ENCODE measurements at places on chromosomes 4 and X.
A peak's percentile ranks its signal among the peaks of the same experiment; 100 is the strongest.

DNA sequence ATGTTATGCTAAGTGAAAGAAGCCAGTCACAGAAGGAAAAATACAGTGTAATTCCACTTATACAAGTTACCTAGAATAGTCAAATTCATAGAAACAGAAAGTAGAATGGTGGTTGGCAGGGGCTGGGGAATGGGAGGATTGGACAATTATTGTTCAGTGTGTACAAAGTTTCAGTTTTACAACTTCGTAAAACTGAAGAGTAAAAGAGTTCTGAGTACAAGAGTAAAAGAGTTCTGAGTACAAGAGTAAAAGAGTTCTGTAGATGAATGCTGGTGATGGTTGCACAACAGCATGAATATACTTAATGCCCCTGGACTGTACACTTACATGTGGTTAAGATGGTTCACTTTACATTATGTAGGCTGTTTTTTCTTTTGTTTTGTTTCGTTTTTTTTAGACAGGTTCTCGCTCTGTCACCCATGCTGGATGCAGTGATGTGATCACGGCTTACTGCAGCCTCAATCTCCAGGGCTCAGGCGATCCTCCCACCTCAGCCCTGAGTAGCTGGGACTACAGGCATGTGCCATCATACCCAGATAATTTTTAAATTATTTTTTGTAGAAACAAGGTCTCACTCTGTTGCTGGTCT is 230.9 kb downstream of the SOWAHB start:
- DNase-seq = no peak

DNA sequence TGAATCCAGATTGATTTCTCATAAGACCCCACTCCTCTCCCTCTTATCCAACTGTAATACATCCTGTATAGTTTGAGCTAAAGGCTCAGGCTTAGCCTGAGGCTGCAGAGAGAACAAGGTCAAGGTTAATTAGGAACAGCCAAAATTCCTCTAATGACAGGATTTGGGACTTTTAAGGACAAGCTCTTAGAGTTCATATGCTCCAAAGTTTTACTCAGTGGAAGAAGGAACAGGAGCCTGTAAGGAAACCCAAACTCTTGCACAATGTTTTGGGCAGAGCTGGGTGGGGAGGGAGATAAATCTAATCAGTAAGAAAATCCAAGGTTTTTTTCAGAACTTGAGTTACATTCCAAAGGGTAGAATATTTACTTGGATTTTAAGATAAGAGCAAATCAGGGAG is 238.8 kb downstream of the QDPR start:
- DNase-seq = no peak

DNA sequence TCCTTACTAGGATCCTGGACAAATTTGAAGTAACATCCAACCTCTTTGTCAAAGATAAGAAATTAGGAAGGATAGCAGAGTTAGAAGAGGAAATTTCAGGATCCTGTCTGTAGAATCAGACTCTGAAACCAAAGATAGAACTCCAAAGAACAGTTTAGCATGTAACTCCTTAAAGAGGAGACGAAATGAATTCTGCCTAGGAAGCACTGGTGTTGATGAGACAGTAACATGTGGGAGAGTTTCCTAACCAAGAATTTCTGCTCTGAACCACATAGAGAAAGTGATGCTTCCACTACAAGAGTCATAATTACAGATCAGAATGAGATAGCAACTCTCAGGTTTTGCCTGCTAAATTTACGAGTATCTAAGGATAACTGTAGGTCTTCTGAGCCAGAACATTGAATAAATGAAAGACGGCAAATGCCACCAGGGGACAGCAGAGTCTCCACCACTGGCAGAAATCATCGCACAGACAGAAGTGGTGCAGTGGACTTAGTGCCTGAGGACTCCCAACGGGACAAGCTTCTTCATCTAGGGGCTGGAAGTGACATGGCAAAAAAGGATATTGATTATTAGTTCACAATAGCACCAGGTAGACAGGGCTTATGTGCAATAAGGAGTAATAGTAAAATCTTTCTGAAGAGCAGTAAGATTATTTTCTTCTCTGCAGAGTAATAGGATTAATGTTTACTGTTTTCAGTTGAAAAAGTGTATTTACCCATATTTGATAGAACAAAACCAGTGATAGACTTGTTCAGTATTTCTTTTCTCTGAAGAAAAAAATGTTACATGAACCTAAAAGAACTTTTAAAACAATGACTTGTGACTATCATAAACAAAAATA is 6.7 kb upstream of the PPID start:
- DNase-seq = peak; percentile 70

- DNase-seq = no peak
These were observed 71.5 kb downstream of the TMEM47 start for GRCh38 chrX:34585561-34585960.

DNA sequence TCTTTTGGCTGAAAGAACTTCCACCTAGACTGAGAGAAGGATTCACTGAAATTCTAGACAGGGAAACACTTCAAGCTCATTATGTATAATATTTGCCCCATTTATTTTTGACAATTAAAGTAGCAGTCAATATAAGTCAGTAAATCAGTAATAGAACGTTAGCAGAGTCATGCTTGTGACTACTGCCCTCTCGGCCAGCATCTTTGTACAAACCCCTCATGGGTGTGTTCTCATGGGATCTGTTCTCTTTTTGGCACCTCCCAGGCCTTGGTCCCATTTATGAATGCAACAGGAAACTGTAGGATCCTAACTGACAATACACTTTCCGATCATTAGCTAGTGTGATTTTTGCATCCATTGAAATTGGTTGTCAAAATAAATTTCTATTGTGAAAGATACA is 2.9 kb downstream of the MSL3 start:
- DNase-seq = no peak

DNA sequence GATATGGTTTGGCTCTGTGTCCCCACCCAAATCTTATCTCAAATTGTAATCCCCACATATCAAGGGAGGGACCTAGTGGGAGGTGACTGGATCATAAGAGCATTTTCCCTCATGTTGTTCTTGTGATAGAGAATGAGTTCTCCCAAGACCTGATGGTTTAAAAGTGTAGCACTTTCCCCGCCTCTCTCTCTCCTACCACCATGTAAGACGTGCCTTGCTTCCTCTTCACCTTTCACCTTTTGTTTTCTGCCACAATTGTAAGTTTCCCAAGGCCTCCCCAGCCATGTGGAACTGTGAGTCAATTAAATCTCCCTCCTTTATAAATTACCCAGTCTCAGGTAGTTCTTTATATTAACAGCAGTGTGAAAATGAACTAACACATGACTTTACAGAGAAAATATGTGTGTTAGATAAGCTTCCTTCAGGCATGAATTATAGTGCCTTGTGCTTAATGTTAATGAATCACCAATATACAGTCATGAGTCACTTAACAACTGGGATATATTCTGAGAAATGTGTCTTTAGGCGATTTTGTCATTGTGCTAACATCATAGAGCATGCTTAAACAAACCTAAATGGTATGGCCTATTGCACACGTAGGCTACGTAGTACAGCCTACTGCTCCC is 37.9 kb downstream of the PDGFC start:
- no peak for DNase-seq

DNA sequence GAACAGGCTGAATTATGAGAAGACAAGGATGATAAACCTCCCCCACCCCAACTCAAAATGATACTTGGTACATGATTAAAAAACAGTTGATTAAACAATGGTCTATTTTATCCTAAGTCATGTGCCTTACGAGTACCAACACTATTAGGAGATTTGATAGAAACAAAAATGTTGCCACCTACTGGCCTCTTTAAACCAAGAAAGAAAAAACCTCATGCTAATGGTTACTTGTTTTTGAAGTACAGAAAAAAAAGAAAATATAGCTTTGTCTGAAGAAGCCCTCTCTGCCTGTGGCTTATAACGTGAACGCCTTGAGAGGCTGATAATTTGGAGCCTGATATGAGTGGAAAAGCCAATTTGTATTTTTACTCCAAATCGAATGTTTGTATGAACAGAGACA is 538.2 kb downstream of the DMD start:
- DNase-seq = no peak

DNA sequence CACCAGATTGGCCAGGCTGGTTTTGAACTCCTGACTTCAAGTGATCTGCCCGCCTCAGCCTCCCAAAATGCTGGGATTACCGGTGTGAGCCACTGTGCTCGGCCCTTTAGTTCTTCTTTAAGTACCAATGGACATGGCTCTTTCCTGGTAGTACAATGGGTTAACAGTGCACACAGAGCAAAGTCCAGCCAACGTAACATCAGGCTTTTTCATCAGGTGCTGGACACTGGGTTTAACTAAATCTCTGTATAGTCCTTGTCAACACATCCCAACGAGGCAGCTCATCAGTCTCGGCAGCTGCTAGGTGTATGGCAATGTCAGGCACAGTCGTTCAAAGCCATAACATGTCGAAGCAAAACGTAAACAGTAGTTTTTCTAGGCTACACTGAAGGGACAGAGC is 93.8 kb downstream of the HDAC8 start:
- no peak for DNase-seq

DNA sequence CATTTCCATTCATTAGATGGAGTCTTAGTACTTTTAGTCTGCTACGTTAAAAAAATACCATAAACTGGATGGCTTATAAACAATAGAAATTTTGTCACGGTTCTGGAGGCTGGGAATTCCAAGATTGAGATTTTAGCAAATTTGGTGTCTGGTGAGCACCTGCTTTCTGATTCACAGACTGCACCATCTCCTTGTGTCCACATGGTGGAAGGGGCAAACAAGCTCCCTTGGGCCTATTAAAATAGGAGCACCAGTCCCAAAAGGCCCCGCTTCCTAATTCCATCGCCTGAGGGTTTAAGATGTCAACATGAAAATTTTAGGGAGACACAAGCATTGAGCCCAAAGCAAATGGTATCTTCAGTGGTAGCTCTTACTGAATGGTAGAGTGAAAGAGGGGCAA is 120.5 kb upstream of the MAP9 start:
- DNase-seq = peak; percentile 18

DNA sequence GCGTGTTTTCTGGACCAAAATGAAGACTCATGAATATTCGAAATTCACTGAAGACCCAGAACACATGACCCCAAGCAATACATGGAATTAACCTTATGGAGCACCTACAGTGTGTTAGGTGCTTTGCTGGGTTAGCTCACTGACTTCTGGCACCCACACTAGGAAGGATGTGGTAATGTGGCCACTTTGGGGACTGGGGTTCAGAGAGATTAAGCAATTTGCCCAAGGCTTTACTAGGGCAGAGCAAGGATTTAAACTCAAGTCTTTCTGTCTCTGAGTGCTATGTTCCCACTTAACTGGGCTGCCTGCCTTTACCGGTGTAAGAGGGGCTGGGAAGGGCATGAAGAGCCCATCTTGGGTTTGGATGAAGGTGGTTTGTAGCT is 162.0 kb upstream of the ATP6AP2 start:
- DNase-seq = no peak

DNA sequence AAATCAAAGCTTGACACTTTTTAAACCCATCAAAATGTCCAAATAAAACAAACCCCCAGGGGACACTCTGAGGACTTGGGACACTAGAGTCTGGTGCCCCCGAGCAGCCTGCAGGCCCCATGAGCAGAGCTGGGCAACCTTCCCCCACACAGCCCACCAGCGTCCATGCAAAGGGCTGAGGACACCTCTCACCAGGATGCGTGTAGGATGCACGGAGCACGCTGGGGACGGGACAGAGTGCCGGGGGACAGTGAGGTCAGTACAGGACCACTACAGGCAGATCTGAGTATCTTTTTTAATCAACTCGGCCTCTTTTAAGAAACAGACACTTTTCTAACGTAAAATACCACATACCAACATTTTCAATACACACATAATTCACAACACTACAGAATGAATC is 6.9 kb downstream of the GAK start:
- DNase-seq = no peak

GRCh38 chrX:44435047-44435446 is 91.6 kb upstream of the EFHC2 start:
- no peak for DNase-seq

DNA sequence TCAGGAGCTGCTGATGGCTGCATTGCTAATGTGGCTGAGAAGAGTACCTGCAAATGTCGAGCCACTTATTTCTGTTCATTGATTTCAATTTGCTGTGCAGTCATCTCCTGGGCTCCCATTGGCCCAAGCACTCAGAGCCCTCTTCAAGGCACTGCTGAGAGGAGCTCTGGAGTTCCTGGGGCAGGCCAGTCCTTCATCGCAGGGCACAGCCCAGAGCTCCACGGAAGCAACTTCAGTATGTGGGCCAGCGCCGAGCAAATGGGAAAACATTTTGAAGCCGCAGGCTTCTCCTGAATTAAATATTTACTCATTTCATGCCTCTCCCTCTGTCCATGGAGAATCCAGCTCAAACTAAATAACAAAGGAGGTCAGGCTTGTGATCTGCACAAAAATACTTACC is 383.3 kb downstream of the BCOR start:
- DNase-seq = no peak

DNA sequence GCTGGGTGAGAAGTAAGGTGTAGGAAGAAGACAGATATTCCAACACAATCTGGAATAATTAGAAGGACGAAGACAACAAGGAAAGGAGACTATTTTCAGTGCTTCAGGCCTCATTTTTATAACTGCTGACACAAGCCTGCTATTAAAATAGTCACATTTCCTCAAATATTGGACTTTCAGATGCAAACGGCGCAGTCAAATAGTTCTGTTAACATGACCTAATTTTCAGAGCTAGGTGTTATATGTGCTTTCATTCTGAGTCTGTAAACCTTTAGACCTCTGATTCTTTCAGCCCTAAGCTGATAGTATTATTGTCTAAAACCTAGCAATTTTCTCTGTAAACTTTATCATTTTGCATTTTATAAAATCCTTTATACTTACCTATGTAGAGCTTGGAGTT is 261.5 kb downstream of the IL1RAPL1 start:
- no peak for DNase-seq

- DNase-seq = no peak
These were observed 21.7 kb downstream of the LETM1 start for GRCh38 chr4:1834047-1834775.

- DNase-seq = no peak
These were observed 9.7 kb upstream of the GUF1 start for GRCh38 chr4:44668526-44668925.

GRCh38 chr4:111296466-111296865 is 673.6 kb upstream of the PITX2 start:
- no peak for DNase-seq

GRCh38 chr4:52904421-52904820 is 42.3 kb downstream of the RASL11B start:
- no peak for DNase-seq

DNA sequence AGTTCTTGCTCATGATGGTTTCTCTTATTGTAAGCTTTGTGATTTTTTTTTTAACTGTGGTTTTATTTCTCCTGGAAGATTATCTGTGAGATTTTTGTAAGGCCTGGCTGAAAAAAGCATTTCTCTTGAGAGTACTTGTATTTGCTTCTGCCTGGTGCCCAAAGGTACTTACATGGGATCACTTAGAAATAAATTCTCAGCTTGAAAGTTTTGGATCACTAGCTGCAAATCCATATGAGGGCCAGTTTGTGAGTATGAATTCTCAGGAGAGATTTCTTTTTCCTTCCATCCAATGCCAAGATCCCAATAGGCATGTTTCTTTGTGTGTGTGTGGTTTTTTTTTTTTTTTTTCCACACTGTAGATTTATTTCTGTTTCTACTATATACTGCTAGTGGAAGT is 1884.7 kb upstream of the PCDH7 start:
- DNase-seq = no peak

Data from head of caudate nucleus (tissue), 42 donors.